ENCODE measurements at places on chromosomes 2 and 18.
A peak's percentile ranks its signal among the peaks of the same experiment; 100 is the strongest.

DNA sequence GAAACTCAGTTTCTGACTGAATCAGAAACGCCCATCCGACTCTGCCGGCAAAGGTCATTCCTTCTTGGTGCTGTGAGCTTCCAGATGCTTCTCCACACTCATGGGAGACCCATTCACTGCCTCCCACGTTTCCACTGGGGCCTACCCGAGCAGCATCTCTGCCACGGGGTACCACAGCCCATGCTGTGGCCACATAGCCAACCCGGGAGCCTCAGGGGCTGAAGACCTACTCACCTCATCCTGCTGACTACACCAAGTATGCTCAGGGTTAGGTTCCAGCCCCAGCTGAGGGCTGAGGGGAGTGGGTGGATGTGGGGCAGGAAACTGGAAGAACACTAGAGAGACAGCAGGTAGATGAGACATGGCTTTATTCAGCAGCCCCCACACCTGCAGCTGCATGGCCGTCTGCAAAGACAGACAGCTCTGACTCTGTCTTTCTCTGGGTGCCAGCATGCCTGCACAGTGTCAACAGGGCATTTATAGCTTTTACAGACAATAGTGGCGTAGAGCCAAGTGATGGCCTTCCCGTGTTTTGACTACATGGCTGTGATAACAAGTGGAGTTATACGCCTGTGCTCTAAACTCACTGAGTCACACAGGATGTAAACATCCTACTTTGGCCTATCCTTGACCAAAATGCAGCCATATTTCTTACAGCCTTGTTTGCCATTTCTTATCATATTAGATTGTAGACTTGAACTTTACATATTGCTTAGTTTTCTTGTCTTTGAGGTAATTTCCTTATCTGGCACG is 16.5 kb upstream of the KLHL23 start:
- peak; percentile 40 for DNase-seq

DNA sequence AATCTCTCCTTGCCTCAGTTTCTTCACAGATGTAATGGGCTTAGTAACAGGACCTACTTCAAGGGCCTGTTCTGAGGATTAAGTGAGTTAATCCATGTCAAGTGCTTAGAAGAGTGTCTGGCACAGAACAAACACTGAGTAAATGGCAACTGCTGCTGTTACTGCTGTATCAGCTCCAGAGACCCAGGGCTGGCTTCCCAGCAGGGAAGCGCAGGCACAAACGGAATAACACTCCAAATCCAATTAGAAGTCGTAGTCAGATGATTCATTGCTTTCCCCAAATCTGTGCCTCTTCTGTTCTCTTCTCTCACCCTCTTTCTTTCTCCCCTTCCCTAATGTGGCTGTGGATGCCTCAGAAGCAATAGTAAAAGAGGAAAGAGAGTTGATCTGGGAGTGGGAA is 101.1 kb upstream of the FZD7 start:
- no peak for DNase-seq

- no peak for DNase-seq
Observed at GRCh38 chr2:64376926-64377325, 77.0 kb upstream of the LGALSL start.

DNA sequence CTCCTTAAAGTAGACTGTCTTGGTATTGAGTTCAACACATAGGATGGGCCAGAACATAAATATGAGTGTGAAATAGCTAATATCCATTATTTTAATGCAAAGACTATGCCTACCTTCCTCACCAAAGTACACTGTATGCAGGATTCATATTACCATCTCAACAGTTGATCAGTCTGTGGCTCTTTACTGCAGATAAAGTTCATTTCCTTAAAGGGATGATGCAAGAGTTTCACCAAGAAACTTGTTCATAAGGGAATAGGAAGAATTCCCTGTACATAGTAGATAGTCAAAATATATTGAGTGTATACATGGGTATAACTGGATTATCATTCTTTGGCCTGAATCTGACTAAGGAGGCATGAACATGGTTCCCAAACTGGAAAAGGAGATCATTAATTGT is 35.0 kb downstream of the MARS2 start:
- DNase-seq: no peak

GRCh38 chr2:33104726-33105125 is 158.0 kb downstream of the LTBP1 start:
- no peak for DNase-seq

DNA sequence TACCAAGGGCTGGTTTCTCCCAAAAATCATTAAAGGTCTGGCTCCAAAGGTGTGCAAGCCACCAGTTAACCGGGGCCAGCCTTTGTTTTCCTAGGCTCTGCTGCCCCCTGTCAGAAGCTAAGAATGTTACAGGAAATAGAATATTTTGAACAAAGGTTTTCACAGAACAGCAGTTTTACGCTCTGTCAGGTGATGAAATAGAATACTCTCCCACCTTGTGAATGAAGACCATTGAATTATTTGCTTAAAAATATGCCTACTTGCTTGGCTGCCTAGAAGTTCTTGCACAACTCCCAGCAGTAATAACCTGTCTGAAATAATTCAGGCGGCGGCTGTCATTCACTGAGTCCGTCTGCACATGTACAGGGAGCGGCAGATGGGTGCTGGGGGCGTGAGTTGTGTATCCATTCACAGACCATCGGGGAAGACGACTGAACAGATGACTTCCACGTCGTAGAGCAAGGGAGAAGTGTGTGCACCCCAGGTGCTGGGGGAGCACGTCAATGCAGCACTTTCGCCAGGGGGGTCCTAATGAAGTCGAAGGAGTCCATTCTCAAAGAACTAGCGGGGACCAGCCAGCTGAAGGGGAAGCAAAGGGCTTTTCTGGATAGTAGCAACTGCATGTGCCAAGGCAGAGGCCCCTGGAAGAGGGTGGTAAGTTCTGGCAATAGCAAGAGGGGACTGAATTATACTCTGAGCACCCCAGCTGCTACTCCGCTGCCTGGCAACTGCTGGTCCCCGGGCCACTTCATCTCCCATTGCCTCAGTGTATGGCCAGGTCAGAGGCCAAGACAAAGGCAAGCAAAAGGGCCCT is 56.1 kb downstream of the SF3B1 start:
- peak; percentile 37 for DNase-seq

Measured in large intestine (tissue), 12 donors.